ENCODE measurements at places on chromosomes 5 and 9.

- DNase-seq, result no peak
These were observed 108.7 kb upstream of the MPDZ start for GRCh38 chr9:13388157-13388556.

DNA sequence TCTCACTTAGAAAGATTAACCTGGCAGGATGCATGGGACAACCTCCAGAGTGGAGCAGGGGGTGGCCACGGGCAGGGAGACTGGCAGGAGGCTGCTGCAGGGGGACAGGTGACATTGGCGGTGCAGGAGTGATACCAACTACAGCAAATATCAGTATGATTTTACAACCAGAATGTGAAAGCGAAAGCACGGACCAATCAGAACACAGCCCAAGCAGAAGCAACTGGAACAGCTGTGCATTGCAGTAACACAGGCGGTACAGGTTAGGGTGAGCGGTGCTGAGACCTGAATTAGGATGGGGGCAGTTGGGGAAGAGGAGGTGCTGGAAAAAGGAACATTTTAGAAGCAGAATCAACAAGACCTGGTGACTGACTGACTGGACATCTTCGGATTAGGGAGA, 29.3 kb downstream of the POLR1E start:
- no peak for DNase-seq

GRCh38 chr5:37665889-37666288, 174.0 kb downstream of the GDNF start:
- no peak for DNase-seq

GRCh38 chr9:77966718-77967117, 64.9 kb downstream of the GNAQ start:
- no peak for DNase-seq

DNA sequence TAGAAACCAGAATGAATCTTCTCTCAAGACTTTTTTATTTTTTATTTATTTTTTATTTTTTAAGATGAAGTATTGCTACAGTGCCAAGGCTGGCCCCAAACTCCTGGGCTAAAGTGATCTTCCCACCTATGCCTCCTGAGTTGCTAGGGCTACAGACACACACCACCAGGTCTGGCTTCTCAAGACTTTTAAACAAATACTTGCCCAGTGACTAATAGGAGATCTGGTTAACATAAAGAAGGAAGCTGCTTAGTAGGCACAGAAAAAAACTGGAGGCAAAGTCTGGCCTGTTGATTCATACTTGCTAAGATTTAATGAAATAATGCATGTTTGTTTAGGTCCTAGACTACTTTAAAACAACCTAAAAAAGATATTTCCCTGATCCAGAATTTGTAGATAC, 43.8 kb downstream of the SLC38A9 start:
- no peak for DNase-seq

DNA sequence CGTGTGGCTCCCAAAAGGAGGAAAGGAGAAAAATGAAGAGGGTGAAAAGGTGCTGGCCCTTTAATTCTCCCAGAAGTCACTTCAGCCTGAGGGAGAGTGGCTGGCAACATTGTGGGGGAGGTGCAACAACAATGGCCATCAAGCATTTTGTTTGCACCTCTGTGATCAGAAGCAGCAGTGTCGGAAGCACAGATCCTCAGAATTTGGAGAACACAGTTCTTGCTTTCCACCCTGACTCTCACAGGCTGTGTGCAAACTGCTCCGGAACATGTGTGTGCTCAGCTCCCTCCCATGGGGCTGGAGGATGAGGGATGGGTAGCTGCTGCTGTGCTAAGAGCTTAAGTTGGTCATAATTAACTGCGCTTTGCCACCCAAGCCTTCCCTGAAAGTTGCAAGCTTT, 127.1 kb downstream of the DPYSL3 start:
- DNase-seq, result no peak

DNA sequence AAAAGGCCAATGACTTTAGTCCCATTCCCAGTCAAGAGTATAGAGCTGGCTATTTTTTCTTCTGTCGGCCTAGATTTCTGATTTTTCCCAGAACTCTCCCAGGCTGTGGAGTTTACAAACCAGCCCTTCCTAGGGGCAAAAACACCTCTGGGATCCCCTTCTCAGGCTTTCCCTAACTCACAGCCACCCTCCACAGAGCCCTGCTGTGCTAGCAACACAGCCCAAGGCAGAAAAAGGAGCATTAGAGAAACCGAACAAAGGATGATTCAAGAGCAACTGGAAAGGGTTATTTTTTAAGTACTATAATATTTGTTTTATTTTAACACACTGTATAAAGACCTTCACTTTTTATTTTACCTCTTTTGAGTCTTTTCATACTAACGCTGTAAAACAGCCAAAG, 234.8 kb downstream of the GLIS3 start:
- no peak for DNase-seq

- DNase-seq, result no peak
These were observed 97.5 kb downstream of the PHF2 start for GRCh38 chr9:93673839-93674334.

- DNase-seq, result no peak
These were observed 244.6 kb downstream of the RAB3C start for GRCh38 chr5:58827463-58827862.

- DNase-seq, result no peak
These were observed 877.9 kb upstream of the WWC1 start for GRCh38 chr5:167413506-167413905.

- DNase-seq, result no peak
These were observed 98.6 kb downstream of the AOPEP start for GRCh38 chr9:94824913-94825610.

- no peak for DNase-seq
These were observed 20.0 kb downstream of the JMY start for GRCh38 chr5:79255786-79256557.

DNA sequence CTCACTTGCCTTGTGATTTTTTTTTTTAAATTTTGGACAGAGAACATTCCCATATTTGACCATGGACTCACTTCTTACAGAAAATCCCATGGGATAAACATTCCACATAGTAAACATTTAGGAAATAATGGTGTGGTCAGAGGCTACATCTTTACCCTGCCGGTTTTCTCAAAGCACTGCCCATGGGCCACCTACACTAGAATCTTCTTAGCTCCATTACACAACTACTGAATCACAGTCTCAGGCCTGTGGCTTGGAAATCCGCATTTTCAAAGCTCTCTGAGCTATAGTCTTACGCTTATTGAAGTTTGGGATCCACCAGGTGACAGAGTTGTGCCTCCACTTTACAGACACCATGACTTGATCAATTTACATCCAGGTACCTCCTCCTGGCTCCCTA, 39.4 kb downstream of the ALG2 start:
- no peak for DNase-seq

GRCh38 chr5:34007201-34007620, 639 bp downstream of the AMACR start:
- no peak for DNase-seq

DNA sequence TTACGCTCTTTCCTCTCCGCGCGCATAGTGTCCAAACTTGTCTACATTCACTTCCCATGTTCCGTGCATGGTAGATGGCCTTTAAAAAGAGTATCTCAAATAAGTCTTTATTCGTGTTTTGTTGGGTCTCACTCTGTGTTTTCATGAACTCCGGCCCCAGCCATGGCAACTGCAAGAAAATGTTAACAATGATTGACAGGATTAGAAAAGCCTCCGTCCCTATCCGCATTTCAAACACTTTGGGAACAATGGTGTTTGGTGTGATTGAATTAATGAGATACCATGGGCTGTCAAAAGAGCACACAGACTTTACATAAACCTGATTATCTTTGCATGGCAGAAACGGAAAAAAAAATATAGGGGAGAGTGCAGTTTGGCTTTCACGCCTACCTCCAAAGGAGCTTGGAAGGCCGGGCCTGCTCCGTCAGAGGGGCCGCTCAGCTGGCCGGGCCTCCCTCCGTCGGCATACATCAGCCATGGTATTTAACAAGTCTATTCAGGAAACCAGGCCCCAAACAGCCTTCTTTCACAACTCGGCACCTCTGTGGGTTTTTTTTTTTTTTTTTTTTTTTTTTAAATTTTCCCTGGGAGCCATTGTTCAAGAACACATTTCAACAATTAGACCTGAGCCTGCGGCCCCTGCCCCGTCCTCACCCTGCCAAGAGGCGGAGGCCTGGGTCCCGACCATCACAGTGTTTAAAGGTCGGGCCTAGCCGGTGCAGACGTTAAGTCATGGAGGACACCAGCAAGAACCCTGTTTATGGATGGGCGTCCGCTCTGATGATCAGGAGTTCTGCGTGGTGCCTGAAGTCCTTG, 323.8 kb upstream of the IRX4 start:
- DNase-seq, result no peak

- no peak for DNase-seq
These were observed 341.9 kb downstream of the TMEM167A start for GRCh38 chr5:82735160-82735789.

DNA sequence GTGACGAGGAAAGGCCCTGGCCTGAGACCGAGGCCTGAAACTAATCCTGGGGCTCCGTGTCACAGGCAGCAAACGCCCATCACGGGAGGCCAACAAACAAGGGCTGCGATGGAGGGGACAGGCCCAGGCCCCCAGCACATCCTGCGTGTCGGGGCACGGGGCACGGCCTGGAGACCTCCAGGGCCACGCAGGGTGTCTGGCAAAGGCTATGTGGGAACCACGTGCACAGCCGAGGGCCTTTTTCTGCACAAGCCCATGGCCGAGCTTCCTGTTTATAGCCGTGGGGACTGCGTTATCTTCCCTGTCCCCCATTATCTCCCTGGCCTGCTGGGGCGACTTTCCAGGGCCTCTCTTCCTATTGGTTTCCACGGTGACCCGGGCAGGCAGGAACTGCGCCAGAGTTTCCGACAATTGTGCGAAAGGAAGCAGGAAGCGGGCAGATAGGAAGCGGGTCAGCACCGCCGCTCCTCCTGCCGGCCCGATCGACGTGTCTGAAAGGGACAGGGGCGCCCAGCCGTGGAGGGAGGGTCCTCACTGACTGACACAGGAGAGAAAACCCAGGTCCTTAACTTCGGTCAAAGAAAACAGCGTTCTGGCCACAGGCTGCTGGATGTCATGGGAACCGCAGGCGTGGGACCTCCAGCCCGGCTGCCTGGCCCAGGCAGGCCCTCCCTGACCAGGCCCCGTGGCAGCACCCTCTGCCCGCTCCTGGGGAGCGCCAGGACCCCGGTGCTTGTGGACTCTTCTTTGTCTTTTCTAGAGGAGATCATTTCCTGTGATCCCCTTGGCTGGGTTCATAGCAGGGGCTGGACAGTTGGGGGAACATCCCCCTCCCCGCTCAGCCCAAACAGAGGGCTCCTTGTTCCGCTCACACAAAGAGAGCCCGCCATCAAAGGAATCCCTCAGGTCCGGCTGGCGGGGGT, 29.1 kb upstream of the SEC16A start:
- DNase-seq, result no peak

DNA sequence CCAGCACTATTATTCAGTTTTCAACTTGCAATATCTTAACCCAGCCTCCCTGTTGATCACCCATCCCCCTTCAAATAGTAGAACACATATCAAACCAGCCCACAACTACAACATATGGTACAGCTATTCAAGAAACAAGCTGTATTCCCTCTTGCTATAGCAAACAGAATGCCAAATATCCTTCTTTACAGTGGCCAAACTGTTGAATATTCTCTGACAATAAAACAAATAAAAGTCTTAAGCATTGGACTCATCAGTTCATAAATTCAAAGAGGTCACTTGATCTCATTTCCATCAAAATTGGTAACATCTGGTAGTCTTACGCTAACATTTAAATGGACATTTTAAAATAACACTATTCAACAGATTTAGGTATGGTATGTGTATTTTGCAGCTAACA, 350.8 kb downstream of the EFNA5 start:
- DNase-seq, result no peak

GRCh38 chr9:83677596-83677995, 30.2 kb downstream of the UBQLN1 start:
- DNase-seq, result no peak

GRCh38 chr9:3751125-3751758, 225.4 kb upstream of the RFX3 start:
- no peak for DNase-seq

GRCh38 chr5:31530541-31531265, 1.2 kb downstream of the DROSHA start:
- no peak for DNase-seq

GRCh38 chr9:36325081-36325828, 67.0 kb upstream of the GNE start:
- no peak for DNase-seq

- no peak for DNase-seq
These were observed 966.5 kb upstream of the DMAC1 start for GRCh38 chr9:8766096-8766495.

- no peak for DNase-seq
These were observed 33.6 kb downstream of the WWC1 start for GRCh38 chr5:168324859-168325630.

- no peak for DNase-seq
These were observed 117.9 kb downstream of the ANXA1 start for GRCh38 chr9:73269430-73270101.

- no peak for DNase-seq
These were observed 77.7 kb downstream of the FOXD1 start for GRCh38 chr5:73370640-73371583.

GRCh38 chr9:4617752-4618151, 44.3 kb upstream of the PLPP6 start:
- DNase-seq, result no peak

GRCh38 chr5:142798099-142798770, 28.1 kb downstream of the ARHGAP26 start:
- no peak for DNase-seq

DNA sequence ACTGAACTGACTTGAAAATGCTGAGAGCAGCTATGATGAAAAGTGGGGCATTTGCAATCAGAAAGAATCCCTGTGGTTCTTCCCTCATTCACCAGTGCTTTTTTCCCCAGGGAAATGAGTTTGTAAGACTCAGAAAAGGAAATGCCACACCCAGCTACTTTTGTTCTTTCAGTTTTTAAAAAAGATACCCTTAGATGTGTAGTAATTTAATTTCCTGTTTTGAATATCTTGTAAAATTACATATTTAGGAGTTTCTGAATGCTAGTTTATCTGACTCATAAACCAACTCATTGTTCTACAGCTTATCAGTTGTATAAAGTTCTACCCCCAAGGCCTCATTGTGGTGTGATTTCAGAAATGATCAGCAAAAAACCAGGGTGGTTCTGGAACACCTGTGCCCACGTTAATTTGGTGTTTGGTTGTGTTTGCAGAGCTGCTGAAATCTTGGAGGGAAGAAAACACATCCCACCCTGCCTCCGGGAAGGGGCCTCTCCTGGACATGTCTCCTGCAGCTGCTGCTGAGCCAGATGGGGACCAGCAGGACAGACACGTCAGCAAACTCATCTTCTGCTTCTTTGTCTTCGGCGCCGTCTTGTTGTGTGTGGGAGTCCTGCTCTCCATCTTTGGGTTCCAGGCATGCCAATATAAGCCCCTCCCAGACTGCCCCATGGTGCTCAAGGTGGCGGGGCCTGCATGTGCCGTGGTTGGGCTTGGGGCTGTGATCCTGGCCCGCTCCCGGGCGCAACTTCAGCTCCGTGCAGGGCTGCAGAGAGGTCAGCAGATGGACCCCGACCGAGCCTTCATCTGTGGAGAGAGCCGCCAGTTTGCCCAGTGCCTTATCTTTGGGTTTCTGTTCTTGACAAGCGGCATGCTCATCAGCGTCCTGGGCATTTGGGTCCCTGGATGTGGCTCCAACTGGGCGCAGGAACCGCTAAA, 2.8 kb downstream of the TMEM171 start:
- DNase-seq, result no peak

All from activated CD8-positive, alpha-beta memory T cell treated with anti-CD3 and anti-CD28 coated beads for 24 hours (primary cell).